ENCODE measurements at places on chromosomes 13 and 19.
A peak's percentile ranks its signal among the peaks of the same experiment; 100 is the strongest.

- peak; percentile 93 for DNase-seq
Measured at GRCh38 chr19:8304841-8305621, 3.1 kb downstream of the CD320 start.

- no peak for DNase-seq
Measured at GRCh38 chr19:29326849-29327840, 114.2 kb upstream of the UQCRFS1 start.

- DNase-seq: no peak
Measured at GRCh38 chr13:76389321-76389720, 496.9 kb downstream of the KCTD12 start.

- DNase-seq: no peak
Measured at GRCh38 chr13:37944869-37945442, 75.4 kb upstream of the TRPC4 start.

DNA sequence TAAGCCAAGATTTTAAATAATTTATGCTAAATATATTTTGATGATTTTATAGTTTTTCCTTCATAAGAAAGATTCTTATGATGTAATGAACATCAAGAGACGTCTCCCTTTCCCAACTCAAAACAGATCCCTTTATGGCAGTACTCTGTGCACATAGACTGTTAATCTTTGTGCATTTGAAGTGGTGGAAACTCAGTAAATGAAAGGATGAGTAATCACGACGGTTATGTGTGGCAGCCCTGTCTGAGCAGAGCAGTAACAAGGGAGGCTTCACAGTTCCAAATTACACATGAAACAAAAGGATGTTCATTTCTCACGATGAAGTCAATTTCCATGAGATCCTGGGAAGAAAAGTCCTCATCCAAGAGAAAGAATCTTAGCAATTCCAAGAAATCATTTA is 498.1 kb downstream of the KLF5 start:
- no peak for DNase-seq

DNA sequence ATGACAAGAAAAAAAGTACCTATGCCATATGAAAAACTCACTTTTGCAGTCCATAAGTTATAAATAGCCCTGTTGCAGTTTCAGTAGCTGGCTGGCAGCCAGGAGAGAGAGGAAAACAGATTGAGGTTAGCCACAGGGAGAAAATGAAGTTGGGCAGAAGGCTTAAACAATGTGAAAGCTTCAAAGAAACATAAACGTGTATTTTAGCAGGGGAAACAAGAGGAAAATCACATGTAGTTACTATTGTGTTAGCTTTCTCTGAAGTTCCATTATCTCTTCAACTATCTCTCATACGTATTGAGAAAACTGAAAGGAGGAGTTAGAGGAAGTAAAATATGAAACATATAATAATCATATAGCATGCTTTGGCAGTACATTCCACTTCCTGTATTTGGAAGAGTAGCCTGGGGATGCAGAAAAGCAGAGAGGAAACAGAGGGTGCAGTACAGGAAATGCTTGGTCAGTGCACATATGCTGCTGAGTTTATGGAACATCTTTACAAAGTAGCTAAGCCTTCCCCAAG is 1551.1 kb downstream of the EFNB2 start:
- DNase-seq: no peak

- DNase-seq: no peak
Measured at GRCh38 chr19:850979-851335, 1.1 kb upstream of the ELANE start.

DNA sequence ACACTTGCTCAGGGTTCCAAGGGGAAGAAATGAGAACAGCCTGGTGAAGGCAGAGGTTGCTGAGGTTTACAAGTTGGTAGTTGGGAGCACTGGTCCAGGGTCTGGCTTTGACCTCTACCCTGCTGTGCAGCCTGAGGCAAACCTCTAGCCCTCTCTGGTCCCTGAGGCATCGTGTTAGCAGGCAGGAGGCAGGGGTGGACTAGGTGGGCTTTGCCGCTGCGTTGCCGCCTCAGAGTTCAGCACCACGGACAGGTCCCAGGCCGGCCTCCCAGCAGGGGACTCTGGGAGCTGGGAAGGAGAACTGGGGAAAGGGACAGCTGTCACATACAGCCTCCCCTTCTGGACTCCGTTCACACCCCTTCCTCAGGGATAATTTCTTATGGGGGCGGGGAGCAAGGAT is 3.1 kb downstream of the NCAN start:
- DNase-seq: peak; percentile 85

- DNase-seq: no peak
Measured at GRCh38 chr19:7578127-7578526, 17.5 kb upstream of the CAMSAP3 start.

DNA sequence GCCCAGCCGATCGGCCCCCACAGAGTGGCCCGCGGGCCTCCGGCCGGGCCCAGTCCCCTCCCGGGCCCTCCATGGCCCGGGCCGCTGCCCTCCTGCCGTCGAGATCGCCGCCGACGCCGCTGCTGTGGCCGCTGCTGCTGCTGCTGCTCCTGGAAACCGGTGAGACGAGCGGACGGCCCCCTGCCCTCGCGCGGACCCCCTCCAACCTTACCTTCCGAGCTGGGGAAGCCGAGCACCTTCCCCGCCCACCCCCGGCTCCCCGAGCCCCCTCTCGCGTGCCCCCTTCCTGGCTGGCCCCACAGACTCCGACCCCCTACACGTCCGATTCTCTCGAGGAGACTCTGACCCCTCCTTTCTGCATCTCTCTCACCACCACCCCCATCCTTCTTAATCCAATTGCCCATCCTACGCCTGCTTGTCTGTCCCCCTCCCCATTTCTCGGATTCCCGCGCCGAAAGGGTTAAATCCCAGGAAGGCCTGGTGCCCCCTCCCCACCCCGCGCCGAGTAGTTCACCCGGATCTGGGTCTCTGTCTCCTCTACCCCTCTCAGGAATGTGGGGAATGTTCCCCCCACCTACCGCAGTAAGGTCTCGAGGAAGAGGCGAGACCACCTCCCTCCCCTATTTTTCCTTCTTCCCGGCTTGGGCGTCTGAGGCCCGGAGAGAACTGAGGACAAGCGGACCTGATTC is 502 bp downstream of the NECTIN2 start:
- DNase-seq: peak; percentile 91

- DNase-seq: peak; percentile 32
Measured at GRCh38 chr19:13841962-13842290, 35.0 kb upstream of the NANOS3 start.

DNA sequence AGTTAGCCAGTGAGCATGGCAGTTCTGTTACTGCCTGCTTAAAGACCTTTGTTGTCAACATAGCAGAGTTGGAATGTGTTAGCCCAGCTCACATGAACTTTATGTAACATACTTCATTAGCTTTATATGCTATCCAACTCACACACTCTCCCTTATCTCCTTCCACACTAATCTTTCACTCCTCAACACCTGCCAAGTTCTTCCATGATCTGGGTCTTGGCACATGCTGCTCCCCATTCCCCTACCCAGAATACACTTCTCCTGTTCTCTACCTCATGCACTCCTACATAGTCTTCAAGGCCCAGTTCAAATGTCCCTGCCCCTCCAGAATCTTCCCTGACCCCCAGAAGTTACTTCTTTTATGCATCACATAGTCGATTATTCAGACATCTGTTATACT is 179.3 kb downstream of the KATNAL1 start:
- no peak for DNase-seq

- DNase-seq: no peak
Measured at GRCh38 chr13:47110833-47111240, 214.0 kb upstream of the HTR2A start.

GRCh38 chr19:17205237-17206140 is 9.7 kb upstream of the USE1 start:
- peak; percentile 78 for DNase-seq

- DNase-seq: peak; percentile 39
Measured at GRCh38 chr13:113929628-113930615, 44.0 kb downstream of the C13orf46 start.

GRCh38 chr19:1110809-1111640 is 7.2 kb downstream of the GPX4 start:
- DNase-seq: no peak

- no peak for DNase-seq
Measured at GRCh38 chr13:27264181-27264580, 6.4 kb upstream of the RASL11A start.

GRCh38 chr13:104015646-104016396 is 949.6 kb upstream of the SLC10A2 start:
- DNase-seq: no peak

DNA sequence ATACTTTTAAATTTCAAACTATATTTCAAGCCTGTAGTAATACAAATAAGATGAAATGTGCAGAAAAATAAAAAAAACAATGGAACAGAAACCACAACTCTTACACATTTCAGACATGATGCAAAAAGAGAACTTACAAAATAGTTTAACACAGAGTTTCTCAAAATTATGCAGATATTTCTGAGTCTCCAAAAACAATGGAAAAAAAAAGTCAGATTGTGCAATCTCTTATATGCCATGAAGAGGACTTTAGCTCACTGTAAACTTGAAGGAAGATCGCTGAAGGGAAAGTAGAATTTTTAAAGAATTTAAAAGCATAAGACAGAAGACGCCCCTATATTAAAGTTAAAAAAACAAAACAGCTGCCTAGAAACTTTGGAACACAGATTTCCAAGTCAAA is 20.4 kb downstream of the ZNF708 start:
- no peak for DNase-seq

DNA sequence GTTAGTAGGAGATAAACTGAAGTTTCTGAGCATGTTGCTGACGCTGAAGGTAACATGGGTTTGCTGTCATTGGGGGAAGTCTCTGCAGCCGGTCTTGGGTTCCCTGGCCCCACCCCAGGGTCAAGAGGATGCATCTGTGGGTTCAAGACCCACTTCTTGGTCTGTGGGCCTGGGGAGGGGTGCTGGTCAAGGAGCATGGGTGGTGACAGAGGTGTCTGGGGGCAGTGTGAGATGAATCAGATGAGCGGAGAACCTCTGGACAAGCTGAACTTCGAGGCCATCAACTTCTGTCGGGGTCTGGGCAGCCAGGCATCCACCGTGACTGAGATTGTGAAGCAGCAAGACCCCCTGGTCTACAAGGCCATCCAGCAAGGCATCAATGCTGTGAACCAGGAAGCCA is 51.9 kb downstream of the ACSBG2 start:
- no peak for DNase-seq

DNA sequence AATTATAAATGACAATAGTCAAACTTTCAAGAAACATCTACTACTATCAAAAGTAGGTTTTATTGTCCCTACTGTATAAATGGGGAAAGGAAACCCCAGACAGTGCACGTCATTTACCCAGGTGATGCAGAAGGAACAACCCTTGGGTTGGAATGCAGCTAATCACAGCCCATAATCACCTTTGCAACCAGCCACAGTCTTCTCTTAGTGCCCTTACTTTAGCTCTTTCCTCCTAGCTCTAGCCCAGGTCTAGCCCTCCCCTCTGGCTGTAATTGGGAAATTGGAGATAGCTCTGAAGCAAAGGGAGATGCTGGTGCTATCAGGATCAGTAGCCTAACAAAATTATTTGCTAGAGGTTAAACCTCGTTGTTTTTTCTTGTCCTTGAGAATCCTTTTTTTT is 25.5 kb upstream of the TSC22D1 start:
- no peak for DNase-seq

DNA sequence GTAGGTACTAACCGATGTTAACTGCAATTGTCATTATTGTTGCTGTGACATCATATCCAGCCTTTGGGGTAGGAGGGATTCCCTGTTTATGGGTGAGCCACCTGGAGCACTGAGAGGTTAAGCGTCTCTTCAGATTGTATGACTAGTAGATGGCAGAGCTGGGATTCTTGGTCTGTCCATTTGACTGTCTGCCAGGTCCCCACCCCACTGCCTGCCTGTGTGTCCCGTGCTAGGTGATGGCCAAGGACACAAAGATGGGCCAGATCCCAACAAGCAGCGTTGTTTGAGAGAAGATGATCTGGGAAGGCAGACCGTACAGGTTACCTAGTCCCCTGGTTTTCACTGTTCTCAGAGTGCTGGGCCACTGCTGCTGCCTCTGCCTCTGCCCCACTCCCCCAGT is 16.6 kb downstream of the PPP2R1A start:
- no peak for DNase-seq

DNA sequence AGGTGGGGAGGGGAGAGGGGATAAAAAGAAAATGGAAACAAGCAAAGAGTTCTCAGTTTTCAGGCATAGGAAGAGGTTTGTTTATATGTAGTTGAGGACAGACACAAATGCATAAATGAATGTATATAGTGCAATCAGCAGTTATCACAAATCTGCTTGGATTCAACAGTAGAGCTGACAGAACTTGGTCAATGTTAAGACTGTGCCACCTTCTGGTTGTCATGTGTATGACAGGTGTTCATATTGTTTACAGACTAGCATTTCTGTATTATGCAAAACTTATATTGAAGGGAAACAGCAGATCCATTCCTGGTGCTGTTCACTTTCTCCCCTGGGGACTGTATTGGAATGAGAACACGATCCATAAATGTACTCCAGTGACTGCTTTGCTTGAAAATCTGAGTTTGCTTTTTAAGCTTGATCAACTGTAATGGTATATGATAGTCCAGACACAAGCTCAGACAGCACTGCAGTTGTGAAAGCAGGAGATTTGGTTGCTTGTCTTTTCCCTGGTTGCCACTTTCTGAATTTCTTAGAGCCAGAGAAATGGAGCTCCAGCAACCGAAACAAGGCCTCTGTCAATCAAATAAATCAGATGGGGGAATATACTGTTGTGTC is 319.5 kb upstream of the OBI1 start:
- DNase-seq: no peak

- no peak for DNase-seq
Measured at GRCh38 chr19:9407827-9408226, 27.5 kb downstream of the ZNF266 start.

DNA sequence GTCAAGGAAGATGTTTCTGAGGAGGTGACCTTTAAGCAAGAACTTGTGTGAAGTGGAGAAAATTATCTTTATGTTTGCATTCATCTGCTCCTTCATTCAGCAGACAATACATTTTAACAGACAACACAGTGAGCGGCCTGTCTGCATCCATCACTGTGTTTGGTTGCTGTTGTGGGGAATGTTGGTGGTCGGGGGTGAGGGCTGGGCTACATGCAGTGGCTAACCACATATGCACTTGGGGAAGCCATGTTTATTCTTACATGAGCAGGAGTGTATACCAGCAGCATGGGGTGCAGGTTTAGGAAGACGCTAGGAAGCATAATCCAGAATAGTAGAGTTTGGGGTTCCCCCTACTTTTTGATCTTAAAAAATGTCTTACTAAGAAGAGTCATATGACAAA is 66.4 kb downstream of the DHRS12 start:
- DNase-seq: no peak

- peak; percentile 81 for DNase-seq
Measured at GRCh38 chr13:113002206-113002912, 33.3 kb downstream of the MCF2L start.

Data from H9 (cell line).